T1000 (cell line): ENCODE measurements at places on chromosomes 11 and 22.
A peak's percentile ranks its signal among the peaks of the same experiment; 100 is the strongest.

GRCh38 chr22:42366806-42367581 is 65.2 kb downstream of the NFAM1 start:
- no peak for DNase-seq

- no peak for DNase-seq
Measured at GRCh38 chr11:110003426-110003825, 89.8 kb upstream of the ZC3H12C start.

GRCh38 chr11:69949327-69949726 is 128.8 kb upstream of the ANO1 start:
- DNase-seq: peak; percentile 66

GRCh38 chr11:14676068-14676467 is 32.5 kb downstream of the PDE3B start:
- no peak for DNase-seq

- no peak for DNase-seq
Measured at GRCh38 chr22:41801886-41802285, 1.4 kb downstream of the CCDC134 start.

DNA sequence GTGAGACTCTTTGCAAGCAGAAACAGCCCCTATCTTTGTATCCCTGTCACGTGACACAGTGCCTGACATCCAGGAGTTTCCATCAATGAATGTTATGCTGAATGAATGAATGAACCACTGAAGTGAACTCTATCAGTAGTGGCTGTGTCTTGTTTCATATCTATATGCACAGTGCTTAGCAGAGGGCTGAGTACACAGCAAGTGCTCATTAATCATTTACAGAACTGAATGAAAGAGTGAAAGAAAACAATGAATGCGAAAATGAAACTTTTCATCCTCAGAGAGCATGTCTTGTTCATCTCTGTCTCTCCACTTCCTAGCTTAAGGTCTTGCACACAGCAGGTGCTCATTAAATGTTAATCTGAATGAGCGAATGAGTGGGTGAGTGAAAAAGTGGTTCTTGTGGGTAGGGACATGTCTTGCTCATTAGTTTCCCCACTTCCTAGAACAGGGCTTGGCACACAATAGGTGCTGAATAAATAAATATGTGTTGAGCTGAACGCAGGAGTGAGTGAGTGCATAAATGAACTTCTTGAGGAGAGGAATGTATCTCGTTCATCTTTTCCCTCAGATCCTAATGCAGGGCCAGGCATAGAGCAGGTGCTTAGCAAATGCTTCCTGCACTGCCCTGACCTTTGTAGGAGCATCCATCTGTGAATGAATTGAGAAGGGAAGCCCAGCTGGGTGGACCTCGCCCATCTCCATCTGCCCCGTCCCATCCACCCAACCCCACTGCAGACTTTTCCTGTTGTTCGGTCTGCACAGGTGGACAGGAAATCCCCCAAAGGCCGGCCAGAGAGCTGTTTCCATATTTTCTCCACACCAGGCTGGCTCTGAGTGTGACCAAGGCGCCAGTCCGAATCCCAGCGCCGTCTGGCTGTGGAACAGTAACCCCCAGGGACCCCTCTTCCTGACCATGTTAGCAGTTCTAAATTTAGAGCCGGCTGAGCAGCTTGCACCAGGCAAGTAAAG is 113.4 kb upstream of the CRYBB3 start:
- no peak for DNase-seq

GRCh38 chr11:13772223-13773046 is 104.0 kb downstream of the FAR1 start:
- DNase-seq: no peak

- DNase-seq: peak; percentile 22
Measured at GRCh38 chr11:75706260-75706729, 11.3 kb upstream of the MOGAT2 start.

- DNase-seq: no peak
Measured at GRCh38 chr11:32386770-32387377, 48.5 kb downstream of the WT1 start.

GRCh38 chr11:108947654-108948570 is 283.0 kb downstream of the DDX10 start:
- no peak for DNase-seq

- DNase-seq: no peak
Measured at GRCh38 chr11:10490032-10490397, 35.0 kb downstream of the AMPD3 start.

DNA sequence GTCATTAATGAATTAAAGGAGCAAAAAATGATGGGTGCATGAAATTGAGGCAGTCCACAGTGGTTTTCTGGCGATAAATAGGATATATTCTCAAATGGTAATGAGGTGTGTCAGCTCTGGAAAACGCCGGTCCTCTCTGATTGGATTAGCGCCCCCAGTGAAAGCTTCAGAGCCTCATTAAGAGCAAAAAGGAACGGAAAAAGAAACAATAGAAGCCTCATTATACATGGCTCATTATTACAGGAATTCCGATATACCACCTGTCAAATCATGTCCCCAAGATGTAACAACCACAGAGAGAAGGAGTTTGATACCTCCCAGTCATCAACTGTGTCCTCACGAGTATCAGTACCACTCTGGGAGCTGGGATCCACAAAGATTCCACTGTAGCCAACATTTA is 175.7 kb upstream of the PITPNB start:
- no peak for DNase-seq

- DNase-seq: no peak
Measured at GRCh38 chr22:46001046-46001425, 24.1 kb upstream of the WNT7B start.

GRCh38 chr11:117717485-117718314 is 79.3 kb downstream of the DSCAML1 start:
- DNase-seq: no peak

GRCh38 chr11:65870706-65871681 is 1.6 kb downstream of the EFEMP2 start:
- DNase-seq: peak; percentile 29

- no peak for DNase-seq
Measured at GRCh38 chr11:111376181-111376871, 2.7 kb downstream of the POU2AF1 start.

- DNase-seq: no peak
Measured at GRCh38 chr11:14424096-14424495, 65.1 kb upstream of the RRAS2 start.

- DNase-seq: peak; percentile 72
Measured at GRCh38 chr11:72040491-72041363, 39.6 kb downstream of the NUMA1 start.

- no peak for DNase-seq
Measured at GRCh38 chr22:24901448-24901847, 45.0 kb downstream of the LHFPL7 start.
